ENCODE measurements at places on chromosomes 13 and 19.
A peak's percentile ranks its signal among the peaks of the same experiment; 100 is the strongest.

- DNase-seq: no peak
Observed at GRCh38 chr13:32323912-32324311, 8.6 kb downstream of the BRCA2 start.

DNA sequence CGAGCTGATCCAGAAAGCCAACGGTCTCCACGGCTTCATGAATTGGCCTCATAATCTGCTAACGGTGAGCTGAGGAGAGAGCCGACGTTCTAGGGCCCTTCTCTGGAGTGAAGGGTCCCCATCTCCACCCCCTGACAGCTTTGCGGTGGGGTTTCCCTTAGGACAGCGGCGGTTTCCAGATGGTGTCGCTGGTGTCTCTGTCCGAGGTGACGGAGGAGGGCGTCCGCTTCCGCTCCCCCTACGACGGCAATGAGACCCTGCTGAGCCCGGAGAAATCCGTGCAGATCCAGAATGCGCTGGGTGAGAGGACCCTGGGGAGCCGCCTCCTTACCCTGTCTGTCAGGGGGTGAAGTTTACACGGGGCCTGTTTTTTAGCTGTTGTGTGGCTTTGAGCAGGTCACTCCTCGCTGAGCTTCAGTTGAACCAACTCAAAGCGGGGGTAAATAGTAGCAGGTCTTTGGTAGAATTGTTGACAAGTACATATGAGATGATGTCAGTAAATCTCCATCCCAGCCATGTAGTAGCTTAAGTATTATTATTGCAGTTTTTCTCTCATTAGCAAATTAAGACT is 801 bp downstream of the QTRT1 start:
- peak; percentile 25 for DNase-seq

- no peak for DNase-seq
Observed at GRCh38 chr19:53875602-53876325, 6.2 kb upstream of the PRKCG start.

- no peak for DNase-seq
Observed at GRCh38 chr19:15170345-15170744, 30.4 kb downstream of the NOTCH3 start.

- no peak for DNase-seq
Observed at GRCh38 chr19:30086916-30087315, 144.9 kb downstream of the URI1 start.

DNA sequence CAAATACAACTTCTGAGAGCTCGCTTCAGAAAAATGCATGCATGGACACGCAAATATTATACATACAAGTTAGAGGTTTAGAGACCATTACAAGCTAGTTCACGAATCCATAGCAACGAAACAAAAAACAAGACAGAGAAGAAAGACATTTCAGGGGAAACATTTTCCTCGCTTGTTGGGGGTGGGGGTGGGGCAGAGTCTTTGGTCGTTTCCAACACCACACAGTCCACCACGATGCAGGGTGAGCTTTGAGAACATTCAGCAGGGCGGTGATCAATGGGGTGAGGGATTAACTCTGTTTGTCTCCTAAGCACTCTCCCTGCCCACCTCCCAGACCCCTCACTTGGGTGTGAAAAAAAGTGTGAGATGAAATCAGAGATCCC is 651 bp downstream of the OXGR1 start:
- DNase-seq: no peak

DNA sequence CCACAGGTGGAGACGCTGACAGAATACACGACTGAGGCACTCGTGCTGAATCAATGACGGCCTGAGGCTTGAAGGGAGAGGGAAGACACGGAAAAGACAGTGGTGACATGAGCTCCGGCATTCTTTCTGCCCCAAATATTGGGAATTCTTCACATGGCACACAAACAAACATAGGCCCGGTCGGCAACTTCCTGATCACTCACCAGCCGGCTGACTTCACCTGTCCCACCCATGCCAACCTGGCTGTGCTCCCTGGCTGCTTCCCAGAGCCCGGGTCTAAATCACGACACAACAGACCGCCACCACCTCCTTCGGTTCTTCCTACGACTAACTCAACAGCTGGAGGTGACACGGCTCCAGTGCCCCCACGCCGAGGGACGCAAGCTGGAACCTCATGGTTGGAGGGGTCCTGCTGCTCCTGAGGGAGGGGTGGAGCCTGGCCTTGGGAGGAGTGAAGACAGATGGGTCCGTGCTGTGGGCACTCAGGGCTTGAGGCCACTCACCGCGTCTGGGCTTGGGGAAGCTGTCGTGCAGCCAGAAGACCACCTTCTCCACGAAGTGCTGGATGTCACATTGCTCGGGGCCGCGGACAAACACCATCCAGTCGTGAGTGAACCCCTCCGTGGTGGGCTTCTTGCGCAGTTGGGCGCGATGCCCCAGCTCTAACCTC is 9.6 kb downstream of the MLLT1 start:
- no peak for DNase-seq

- no peak for DNase-seq
Observed at GRCh38 chr13:111209613-111210012, 94.5 kb downstream of the ARHGEF7 start.

GRCh38 chr13:99565478-99566124 is 64.3 kb downstream of the TM9SF2 start:
- DNase-seq: no peak

DNA sequence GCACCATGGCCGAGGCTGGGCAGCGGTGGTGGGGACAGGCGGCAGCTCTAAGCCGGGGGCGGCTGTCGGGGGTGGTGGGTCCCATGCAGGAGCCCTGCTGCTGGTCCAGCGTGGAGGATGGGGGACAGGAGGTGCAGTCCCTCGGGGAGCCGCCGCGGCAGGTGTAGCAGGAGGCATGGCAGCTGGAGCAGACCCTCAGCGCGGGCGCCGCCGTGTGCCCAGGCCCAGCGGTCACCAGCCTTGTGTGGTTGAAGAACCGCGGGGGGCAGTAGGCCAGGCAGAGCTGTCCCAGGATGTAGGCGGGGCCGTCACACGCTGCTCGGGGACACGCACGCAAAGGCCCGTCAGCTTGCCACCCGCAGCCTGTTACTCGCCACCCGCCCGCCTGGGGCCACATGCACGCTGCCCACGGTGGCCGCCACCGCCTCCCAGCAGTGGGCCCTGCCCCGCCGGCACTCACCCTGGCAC is 2.9 kb upstream of the C19orf25 start:
- DNase-seq: no peak

- DNase-seq: no peak
Observed at GRCh38 chr13:43094901-43095300, 71.5 kb downstream of the DNAJC15 start.

- DNase-seq: no peak
Observed at GRCh38 chr19:43674183-43674582, 4.2 kb upstream of the PLAUR start.

- DNase-seq: no peak
Observed at GRCh38 chr13:30798776-30799355, 63.5 kb downstream of the ALOX5AP start.

DNA sequence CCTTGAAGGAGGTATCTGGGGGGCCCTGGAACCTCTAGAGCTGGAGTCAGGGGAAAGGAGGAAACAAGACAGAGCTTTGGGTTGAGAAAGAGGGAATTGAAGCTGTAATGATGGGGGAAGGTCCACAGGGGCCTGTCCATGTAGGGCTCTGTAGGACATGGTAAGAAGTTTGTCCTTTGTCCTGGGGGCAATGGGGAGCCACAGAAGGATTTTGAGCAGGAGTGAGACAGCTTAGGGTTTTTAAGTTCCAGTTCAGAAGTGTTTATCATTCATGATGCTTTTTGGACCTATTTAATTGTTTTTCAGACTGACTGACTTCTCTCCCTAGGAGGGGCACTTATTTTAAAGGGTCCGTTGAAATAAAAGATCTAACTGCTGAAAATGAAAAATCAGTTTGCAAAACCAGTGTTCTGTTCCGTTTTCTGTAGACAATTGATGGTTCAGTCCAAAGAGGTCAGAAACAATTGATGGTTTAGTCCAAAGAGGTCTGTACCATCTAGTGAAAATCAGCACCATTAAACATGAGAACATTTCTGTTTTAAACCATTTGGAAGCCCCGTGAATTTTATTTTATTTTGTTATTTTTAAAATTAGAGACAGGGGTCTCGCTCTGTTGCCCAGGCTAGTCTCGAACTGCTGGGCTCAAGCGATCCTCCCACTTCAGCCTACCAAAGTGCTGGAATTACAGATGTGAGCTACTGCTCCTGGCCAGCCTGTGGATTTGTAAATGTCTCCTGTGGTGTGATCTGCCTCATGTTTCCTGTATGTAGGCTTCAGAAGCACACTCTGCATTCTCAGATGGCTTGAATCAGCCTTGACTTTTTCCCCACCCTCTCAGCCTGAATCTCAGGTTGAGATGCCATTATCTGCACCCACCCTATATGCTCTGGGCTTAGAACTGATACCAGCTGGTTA is 8.4 kb downstream of the PLD3 start:
- DNase-seq: no peak

GRCh38 chr13:85362980-85363379 is 436.2 kb downstream of the SLITRK6 start:
- DNase-seq: no peak

DNA sequence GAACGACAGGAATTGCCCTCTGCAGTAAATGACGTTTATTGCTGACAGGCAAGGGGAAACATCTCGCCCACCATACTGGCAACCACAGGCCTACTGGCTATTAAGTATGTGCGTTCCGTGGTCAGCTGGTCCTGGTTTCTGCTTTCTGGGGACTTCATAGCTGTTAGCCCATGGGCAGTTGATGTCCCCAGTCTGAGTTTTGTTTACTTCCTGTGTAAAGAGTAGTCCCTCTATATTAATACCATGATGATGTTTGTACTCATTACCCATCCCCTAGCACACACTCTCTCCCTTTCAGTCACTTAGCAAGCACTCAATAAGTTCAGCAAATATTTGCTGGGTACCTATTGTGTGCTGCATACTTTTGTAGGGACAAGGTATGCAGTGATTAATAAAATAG is 6.5 kb upstream of the MIA start:
- no peak for DNase-seq

DNA sequence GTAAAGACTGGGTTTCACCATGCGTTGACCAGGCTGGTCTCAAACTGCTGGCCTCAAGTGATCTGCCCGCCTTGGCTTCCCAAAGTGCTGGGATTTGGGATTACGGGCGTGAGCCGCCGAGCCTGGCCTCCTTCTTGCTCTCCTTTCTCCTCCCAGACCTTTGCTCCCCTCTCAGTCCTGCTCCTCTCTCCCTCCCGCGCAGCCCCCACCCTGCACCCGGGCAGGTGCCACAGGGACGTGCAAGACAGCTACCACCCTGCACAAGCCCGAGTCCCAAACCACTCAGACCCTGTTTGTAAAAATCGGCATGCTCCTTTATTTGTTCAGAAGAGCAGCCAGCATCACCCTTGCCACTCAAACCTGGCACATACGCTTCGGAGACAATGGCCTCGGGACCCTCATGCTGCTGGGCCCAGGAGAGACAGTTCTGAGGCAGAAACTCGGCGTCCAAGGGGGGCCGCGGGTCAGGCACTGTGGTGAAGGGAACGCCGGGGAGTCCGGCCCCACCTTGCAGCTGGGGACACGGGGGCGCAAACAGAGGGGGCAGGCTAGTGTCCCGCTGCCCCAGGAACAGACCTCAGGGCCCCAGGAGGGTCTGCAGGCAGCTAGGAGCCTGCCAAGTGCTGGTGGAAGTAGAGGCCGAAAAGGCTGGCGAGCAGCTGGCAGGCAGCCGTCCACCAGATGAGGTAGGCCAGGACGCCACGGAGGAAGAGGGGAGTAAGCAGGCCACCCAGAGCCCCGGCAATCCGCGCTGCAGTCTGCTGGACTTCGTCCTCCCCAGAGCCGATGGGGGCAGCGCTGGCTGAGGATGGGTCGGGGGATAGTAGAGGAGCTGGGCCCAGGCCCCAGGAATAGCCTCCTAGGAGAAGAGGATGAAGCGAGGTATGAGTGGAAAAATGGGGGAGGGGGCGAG is 18.7 kb downstream of the TMEM161A start:
- DNase-seq: no peak

DNA sequence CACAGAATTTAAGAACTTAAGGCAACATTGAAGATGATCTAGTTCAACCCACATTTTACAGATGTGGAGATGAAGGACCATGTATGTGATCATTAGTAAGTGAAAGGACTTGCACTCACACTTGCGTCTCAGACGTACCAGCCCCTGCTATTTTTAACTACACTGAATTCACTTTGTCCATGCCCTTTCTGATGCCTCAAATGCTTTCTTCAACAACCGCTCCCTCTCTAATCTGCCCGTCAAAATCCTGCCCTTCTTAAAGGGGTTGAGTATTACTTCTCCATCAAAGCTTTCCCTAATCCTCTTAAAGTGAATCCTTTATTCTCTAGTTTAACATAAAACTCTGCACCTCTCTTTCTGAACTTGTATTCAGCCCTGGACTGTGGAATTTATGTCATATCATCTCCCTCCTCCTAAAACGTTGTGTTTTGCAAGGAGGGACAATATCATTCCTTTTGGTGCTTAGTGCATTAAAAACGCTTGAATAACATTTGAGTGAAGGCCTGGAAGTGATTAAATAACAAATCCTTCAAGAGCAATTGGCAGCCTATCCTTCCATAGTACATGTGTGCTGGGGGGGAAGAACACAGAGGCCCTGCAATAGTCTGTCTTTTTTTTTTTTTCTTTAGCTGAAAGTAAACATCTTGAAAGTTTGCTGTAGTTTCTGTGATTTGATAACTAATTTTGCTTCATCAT is 493.3 kb downstream of the LMO7 start:
- no peak for DNase-seq

DNA sequence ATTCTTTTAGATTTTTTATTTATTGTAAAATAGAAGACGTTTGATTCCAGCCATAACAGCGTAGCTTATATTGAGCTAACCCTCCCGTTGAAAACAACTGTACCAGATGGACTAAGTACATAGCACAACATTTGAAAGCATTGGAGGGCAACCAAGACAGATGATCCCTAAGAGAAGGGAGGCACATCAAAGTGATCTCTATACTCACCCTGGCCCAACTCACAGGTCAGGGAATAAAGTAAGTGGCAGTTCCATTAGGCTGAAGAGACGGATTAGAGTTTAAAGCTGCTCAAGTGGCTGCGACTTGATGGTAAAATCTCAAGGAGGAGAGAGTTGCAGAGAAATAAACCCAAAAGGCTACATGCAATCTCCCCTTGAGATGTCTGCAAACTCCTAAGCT is 65.1 kb upstream of the ITM2B start:
- no peak for DNase-seq

Measured in stimulated activated CD4-positive, alpha-beta T cell treated with anti-CD3 and anti-CD28 coated beads, Interleukin-1b, Interleukin-23, amount 100 ng/mL, for 48 hours (primary cell).